Upper lobe of left lung (tissue), 6 donors: ENCODE measurements at places on chromosomes 3 and 15.
A peak's percentile ranks its signal among the peaks of the same experiment; 100 is the strongest.

DNA sequence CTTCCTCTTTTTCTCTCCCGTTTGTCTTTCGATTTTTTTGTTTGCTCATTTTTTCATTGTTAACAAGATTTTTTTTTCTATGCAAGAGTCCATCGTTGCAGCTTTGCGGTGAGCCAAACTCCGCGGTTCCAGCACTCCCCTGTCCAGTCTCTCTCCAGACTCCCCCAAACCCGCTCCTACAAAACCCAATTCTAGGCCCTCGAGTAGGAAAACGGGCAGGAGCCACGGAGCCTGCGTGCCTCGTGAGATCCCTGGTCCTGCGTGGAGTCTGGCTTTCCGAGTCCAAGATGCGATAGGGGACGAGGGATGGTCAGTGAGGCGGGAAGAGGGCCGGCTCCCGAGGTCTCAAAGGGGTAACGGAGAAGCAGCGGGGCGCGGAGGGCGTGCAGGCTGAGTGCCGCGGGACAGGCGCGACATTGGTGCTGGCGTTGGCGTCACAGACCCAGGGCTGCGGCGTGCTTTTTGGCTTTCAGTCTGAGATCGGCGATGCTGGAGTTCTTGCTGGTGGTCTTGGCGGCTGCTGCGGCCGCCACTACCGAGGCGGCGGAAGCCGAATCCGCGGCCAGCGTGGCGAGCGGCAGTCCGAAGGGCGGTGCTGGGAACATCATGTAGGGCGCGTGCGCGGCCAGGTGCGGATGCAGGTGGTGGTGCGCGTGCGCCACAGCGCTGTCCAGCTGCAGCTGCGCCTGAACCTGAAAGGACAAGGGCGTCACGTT, 8.5 kb downstream of the SHOX2 start:
- DNase-seq: peak; percentile 95

DNA sequence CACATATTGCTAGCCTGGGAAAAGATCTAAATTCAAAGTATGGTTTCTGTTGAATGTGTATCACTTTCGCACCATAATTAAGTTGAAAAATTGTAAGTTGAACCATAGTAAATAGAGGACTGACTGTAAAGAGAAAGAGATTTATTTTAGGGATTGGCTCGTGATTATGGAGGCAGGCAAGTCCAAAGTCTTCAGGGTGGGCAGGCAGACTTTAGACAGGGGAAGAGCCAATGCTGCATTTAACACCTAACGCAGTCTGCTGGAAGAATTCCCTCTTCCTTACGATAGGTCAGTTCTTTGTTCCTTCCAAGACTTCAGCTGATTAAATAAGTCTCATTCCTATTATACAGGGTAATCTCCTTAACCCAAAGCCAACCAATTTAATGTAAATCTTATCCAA, 15.8 kb downstream of the C3orf85 start:
- no peak for DNase-seq

GRCh38 chr15:39031596-39031995, 467.0 kb upstream of the RASGRP1 start:
- DNase-seq: no peak

DNA sequence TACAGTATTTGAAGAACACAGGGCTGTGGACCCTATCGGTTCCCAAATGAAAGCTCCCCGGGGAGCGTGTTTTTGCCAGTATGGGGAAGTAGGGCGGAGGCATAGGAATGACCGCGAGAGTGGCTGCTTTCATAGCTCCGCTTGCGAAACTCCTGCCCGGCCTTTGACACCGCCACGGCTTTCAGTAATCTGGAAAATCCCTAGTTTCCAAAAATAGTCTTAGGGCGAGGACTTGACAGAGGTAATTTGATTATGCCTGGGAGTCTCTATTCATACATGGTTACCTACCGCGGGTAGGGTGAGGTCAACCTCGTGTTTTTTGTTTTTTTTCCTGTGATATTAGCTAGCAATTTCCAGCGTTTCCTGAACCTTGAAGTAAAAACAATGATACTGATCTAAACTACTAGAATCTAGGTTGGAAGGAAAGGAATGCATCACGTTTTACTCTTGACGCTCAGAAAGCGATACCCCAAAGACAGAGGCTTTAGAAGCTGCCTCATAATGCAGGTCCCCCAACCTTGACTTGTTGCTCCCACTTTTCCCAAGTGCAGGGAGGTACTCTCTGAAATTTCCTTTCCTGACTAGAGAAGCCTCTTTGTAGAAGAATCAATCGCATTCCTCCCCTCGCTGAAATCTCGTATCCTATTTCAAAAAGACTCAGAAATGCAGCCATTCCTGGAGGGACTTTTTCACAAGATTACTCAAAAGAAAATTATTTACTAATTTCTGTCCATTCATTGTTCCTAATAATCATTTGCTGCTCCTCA, 894 bp upstream of the CCNL1 start:
- no peak for DNase-seq

- no peak for DNase-seq
Measured at GRCh38 chr3:51568996-51569395, 30.5 kb downstream of the RAD54L2 start.

DNA sequence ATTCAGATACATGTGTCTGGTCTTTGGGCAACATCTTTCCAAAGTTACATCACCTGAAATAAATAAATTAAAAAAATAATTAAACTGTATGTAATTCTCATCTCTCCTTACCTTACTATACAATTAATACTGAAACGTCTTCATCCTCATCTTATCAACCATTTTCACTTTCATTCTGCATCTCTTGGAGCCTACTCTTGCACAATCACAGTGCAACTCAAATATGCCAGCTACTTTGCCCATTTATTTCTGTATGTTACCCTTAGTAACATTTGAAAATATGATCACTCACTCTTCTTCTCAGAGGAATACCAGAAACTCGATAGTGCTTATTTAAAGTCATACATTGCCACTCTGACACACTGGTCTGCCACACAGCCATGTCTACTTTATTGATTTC, 1357.1 kb upstream of the CADM2 start:
- no peak for DNase-seq

- no peak for DNase-seq
Measured at GRCh38 chr3:115502128-115502527, 121.2 kb upstream of the GAP43 start.
